ENCODE measurements at places on chromosomes 6 and 20.
A peak's percentile ranks its signal among the peaks of the same experiment; 100 is the strongest.

DNA sequence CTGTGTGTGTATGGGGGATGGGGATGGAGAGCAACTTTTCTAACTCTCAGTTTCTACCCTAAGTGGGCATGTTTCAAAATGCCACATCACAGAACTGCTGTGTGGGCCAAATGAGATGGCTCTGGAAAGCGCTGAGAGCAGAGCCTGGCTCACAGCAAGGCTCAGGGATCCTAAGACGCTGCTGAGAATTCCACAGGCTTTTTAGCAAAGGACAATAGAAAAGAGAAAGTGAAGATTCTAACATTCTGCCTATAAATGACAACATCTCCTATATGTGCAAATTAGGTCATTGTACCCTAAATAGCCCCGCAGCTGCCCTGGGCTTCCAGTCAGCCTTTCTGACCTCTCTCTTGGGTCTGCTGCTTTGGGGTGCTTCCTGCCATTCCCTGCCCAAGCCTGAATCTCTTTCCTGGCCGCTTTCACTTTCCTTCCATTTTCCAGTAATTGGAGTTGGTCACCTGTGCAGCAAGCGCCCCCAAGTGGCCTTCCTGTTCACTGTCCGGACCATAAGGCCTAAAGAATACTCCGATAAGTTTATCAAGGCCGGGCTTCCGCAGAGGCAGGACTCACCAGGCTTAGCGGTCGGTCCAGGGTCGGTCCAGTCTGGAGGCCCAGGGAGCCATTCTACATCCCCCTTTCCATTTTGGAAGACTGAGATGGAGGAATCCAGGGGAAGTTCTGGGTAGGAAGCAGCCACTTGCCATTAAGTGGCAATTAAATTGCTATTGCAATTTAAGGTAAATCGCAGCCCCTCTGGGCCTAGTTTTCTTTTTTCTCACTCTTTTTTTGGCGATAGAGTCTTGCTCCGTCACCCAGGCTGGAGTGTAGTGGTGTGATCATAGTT, 6.7 kb upstream of the DDR1 start:
- DNase-seq = peak; percentile 88

- no peak for DNase-seq
These were observed 63.5 kb downstream of the STMND1 start for GRCh38 chr6:17165383-17165782.

GRCh38 chr6:12977206-12977605, 260.6 kb downstream of the PHACTR1 start:
- no peak for DNase-seq

DNA sequence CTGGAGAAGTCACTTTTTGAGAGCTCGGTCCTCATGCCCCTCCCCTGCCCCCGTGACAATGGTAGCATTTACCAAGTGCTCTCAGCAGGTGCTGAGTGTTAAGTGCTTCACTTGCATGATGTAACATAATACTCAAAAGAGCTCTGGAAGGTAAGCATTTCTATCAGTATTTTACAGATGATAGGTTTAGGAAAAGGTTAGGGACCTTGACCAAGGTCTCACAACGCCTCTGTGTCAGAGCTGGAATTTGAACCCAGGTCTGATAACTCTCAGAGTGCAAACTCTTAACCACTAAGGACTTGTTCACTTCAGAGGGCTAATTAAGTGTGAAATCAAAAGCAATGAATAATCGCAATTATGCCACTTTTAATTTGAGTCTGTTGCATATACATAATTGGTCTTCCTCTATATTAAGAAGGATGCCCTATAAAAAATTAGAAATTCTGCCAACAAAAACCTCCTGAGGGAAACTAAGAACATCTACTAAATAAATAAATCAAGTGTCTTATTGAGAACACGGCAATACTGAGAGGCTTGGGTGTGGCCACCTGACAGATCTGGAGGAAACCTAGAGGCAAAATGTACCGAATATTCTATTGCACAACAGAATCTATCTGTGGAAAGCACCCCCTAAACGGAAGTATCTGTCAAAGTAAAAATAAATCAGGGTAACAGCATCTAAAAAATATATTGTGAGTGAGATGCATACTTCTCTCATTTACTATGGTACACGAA, 109.8 kb downstream of the BACH2 start:
- peak; percentile 27 for DNase-seq

- DNase-seq = no peak
These were observed 81.9 kb downstream of the CRYBG1 start for GRCh38 chr6:106442395-106442794.

All from hematopoietic multipotent progenitor cell treated with erythropoietin and hydrocortisone succinate and interleukin-3 and kit ligand, for 8 days (in vitro differentiated cells).